ENCODE measurements at places on chromosomes 2 and 18.

GRCh38 chr2:73746015-73746876, 9.1 kb upstream of the TPRKB start:
- no peak for DNase-seq

DNA sequence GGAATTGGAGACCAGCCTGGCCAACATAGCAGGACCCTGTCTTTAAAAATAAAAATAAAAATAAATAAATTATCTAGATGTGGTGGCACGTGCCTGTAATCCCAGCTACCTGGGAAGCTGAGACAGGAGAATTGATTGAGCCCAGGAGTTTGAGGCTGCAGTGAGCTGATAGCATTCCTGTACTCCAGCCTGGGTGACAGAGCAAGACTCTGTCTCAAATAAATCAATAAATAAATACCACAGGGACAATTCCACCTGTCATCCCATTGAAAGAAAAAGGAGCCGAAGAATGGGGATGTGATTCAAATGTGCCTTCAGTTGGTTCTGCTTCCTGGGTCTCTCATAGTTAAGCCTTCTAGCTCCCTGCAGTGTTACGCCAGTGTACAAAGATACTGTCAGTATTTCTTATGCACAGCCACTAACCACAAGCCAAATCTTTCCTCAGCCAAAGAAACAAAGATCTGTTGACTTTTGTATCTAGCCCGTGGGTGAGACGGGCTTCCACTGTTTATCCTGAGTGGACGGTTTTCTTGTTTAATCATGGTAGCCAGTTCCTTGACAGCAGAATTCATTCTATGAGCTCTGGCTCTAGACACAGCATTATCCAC, 12.6 kb downstream of the LGALSL start:
- no peak for DNase-seq

GRCh38 chr18:57084331-57085271, 62.3 kb upstream of the BOD1L2 start:
- no peak for DNase-seq

DNA sequence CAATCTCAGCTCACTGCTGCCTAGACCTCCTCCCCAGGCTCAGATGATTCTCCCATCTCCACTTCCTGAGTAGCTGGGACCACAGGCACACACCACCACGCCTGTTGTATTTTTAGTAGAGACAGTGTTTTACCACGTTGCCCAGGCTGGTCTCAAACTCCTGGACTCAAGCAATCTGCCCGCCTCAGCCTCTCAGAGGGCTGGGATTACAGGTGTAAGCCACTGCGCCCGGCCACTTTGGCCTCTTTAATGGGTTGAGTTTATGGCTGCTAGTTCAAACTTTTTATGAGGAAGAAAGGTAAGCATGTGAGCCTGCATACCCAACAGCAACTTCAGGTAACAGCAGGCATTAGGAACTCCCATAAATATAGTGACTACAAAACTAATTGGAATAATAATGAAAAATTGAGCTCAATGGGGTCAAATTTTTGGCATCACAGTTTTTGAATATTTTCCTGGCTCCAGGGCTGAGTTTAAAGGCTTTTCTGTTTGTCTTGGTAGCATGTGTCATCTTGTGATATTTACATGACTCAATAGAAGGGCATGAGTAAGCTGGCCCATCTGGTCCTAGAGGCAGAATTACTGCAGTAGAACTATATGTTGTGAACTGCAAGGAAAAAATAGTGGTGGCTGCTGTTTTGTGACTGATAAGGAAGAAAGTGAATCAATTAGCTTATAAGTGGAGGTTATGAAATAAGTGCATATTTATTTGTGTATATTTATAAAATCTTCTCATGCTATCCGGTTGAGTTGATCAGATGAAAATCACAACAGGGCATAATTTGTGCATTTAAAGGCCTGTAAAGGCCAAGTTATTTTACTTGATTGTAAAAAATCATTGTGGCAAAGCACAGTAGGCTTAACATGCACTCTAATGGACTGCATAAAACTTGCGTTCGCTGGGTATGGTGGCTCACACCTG, 24.8 kb downstream of the GALM start:
- DNase-seq: peak; percentile 24

GRCh38 chr18:1499265-1499664, 594.6 kb downstream of the ADCYAP1 start:
- DNase-seq: no peak

GRCh38 chr2:107068069-107068916, 182.3 kb upstream of the ST6GAL2 start:
- DNase-seq: no peak

DNA sequence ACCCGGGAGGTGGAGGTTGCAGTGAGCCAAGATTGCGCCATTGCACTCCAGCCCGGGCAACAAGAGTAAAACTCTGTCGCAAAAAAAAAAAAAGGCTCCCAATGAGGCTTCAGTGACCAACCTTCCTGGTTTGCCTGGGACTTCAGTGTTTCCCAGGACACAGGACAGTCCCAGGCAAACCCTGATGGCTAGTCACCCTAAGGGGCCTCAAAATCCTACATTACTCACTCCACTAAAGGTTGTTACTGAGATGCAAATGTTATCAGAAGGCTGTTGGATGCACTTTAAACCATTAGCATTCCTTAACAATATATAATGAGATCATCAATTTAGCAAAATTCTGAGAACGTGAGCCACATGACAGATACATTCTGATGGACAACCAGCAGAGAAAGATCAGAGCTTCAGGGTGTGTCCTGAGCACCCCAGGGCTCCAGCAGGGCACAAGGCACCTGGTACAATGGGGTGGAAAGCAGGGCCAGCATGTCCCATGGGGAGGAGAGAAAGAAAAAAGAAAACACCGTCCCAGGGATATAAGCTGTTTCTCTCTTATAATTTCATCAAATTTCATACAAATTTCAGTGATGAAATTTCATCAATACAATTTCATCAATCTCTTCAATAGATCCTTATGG, 118.1 kb upstream of the ARL5A start:
- no peak for DNase-seq

GRCh38 chr2:24870891-24871705, 48.9 kb downstream of the ADCY3 start:
- DNase-seq: no peak

- DNase-seq: no peak
Measured at GRCh38 chr2:218985325-218986091, 524 bp upstream of the FEV start.

DNA sequence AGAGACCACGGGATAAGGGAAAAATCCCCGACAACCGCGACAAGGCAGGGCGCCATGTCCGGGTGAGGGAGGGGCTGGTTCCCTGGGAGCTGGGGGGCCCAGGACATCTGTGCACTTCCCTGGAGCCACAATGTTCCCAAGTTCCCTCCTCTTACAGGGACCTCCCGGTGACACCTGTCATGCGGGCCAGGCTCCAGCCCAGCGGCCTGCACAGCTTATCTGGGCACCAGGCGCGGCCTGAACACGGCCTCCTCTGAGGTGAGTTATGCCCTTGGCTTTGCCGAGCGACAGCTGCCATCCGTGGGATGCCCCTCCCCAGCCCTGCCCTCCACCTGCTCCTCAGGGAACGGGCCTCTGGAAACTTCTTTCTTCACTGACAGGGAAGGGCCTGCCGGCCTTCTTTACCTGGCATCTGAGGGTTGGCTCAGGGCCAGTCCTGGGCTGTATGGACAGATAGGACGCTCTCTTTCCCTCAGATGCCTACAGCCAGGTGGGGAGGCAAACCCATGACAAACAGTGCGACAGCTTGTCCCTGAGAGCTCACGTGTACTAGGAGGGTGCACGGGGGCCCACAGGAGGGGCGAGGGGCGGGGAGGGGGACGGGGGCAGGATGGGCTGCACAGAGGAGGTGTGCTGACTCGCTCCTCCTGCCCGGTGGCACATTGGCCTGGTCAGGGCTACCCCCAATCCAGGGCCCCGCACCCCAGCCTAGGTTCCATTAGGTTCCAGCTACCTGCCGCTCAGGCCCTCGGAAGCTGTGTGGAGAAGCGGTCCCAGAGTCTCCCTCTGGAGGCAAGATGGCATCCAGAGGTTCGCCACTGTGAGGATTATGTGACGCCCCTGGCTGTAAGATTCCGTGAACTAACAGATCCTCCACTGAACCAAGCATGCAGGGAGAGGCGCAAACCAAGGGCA, 34.9 kb upstream of the HPCAL1 start:
- no peak for DNase-seq

GRCh38 chr2:12709207-12709522, 7.6 kb upstream of the TRIB2 start:
- peak; percentile 79 for DNase-seq

DNA sequence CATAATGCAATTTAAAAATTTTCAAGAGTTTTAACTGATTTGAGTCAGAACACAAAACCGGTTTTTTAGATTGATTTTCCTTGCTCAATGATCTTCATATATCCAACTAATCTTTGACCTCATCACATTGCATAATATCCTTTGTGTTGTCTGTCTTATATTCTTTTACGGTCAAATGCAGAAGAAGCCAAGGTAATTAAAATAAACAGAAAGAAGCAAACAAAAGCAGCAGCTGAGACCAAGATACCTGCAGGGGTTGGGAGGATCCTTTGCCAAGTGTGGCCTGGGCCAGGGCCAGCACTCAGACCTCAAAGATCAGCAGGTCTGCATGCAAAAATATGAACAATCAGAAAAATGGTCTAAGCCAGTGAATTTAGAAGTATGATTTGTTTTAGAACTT, 428.9 kb upstream of the NETO1 start:
- DNase-seq: no peak

GRCh38 chr2:207459990-207460757, 69.6 kb upstream of the CREB1 start:
- no peak for DNase-seq

DNA sequence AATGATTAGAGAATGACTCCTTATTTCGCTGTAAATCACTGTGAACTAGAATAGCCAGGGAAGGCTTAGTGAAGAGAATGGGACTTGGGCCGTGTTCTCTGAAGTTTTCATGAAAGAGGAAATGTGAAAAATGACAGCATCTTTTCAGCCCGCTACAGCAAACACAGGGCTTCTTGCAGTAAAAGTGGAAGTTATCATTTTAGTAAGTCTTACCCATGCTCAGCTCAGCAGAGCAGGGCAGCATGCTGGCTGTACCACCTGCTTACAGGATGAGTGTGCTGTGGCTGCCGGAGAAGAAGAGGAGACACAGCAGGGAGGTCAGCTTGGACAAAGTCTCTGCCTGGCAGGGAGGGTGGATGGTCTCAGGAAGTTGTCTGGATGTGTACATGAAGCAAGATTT, 300.7 kb upstream of the DLGAP1 start:
- DNase-seq: no peak

DNA sequence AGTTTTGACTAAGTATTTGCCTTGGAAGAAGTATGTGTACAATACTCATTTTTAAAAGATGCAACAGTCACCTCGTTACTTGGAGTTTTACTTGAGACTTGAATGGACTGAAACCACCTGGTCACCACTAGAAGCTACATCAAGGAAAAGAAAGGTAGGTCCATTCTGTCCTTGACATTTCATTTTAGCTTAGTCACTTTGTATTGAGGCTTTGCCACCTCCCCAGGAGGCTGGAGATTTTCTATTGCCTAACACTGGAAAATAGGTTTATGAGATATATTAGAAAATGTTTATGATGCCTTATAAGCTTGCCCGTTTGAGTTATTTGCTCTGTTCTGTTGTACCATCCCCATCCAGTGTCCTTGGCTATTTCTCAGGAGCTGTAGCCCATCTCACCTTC, 107.9 kb upstream of the ETAA1 start:
- DNase-seq: no peak

GRCh38 chr18:79523736-79524180, 128.0 kb downstream of the NFATC1 start:
- peak; percentile 76 for DNase-seq

DNA sequence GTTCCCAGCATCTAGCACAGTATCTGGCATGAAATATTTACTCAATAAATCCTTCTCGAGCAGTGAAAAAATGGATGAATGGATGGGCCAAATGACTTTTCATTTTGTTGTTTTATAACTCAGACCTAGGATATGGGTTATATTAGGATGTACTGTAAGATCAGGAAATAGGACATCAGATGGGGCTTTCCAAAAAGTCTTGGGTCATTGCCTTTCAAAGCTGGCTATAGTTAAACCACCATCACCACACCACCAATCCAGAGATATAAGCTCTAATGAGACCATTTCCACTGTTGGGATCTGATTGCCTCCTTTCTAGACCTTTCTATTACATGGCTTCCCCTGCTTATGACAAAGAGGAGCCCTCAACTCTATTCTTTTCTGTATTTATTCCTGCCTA, 525.0 kb upstream of the TCF4 start:
- no peak for DNase-seq

- no peak for DNase-seq
Measured at GRCh38 chr2:65070172-65070830, 14.1 kb downstream of the CEP68 start.

- no peak for DNase-seq
Measured at GRCh38 chr2:216694082-216694825, 1.1 kb downstream of the IGFBP5 start.

GRCh38 chr2:218397820-218398436, 1.7 kb upstream of the CTDSP1 start:
- peak; percentile 48 for DNase-seq

DNA sequence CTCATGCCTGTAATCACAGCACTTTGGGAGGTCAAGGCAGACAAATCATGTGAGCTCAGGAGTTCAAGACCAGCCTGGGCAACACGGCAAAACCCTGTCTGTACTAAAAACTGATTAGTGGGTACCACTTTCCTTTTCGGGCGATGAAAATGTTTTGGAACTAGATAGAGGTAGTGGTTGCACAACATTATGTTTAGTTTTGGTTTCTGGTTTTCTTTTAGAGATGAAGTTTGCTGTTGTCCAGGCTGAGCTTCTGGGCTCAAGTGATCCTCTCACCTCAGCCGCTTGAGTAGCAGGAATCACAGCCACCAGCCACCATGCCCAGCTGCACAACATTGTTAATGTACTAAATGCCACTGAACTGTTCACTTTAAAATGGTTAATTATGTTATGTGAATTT, 27.6 kb downstream of the AAK1 start:
- DNase-seq: no peak

DNA sequence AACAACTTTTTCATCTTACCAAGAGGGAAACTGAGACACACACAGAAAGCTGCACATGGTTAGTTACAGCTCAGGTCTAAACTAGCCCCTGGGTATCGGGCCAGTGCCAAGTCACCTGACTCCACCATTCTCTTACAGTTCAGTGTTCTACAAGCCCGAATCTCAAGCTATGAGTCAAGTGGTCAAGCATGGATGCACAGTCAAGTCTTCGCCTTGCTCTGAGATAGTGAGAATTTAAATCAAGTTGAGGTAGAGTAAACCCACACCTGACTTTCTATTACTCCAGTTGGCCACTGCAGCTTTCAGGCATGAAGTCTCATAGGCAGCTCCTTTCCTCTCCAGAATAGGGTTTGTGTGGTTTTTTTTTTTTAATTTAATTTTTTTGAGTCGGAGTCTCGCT, 34.5 kb upstream of the ARL5A start:
- DNase-seq: no peak
